Neural progenitor cell (in vitro differentiated cells): ENCODE measurements at places on chromosomes 2 and 18. TPM values are rescaled to one million over a fixed set of nuclear protein-coding genes. Genes with fewer than 3 reads are reported as not detected.

SEC11C gene
- total RNA-seq = 26.7 and 53.4 TPM in 2 replicates

SIX3 gene
- 14.5 and 28.8 TPM in 2 replicates for total RNA-seq

CRYGC gene
- not detected in 2 replicates for total RNA-seq

PAPOLG gene
- total RNA-seq = 42.8 and 60.8 TPM in 2 replicates

PDCD1 gene
- total RNA-seq = not detected in 2 replicates

LAMA1 gene
- 80.3 and 95.4 TPM in 2 replicates for total RNA-seq

FSHR gene
- total RNA-seq = not detected in 2 replicates

SCYGR4 gene
- not detected in 2 replicates for total RNA-seq

EVX2 gene
- total RNA-seq = not detected in 2 replicates

- no peaks in the 10 kb centered on the region for H3K36me3 ChIP-seq
- peaks cover 21% of the 10 kb centered on the region for H3K4me1 ChIP-seq
- no peak overlapping the region for H3K27ac ChIP-seq
- no peak for DNase-seq
- peaks cover 8% of the 10 kb centered on the region for H3K27me3 ChIP-seq
These were observed 23.5 kb downstream of the GPR35 start for GRCh38 chr2:240648650-240649275.

GRCh38 chr18:35695384-35695783, 113.8 kb downstream of the GALNT1 start:
- no peak for DNase-seq
- H3K36me3 ChIP-seq = no peaks in the 10 kb centered on the region
- H3K4me1 ChIP-seq = no peaks in the 10 kb centered on the region
- H3K27me3 ChIP-seq = no peaks in the 10 kb centered on the region
- H3K4me3 ChIP-seq = no peak overlapping the region
- no peak overlapping the region for H3K27ac ChIP-seq

GRCh38 chr2:239600001-239600593, 199.3 kb upstream of the HDAC4 start:
- H3K36me3 ChIP-seq = no peaks in the 10 kb centered on the region
- no peak overlapping the region for H3K27ac ChIP-seq
- no peak overlapping the region for H3K4me3 ChIP-seq
- no peak for DNase-seq
- H3K4me1 ChIP-seq = peaks cover 21% of the 10 kb centered on the region

DNA sequence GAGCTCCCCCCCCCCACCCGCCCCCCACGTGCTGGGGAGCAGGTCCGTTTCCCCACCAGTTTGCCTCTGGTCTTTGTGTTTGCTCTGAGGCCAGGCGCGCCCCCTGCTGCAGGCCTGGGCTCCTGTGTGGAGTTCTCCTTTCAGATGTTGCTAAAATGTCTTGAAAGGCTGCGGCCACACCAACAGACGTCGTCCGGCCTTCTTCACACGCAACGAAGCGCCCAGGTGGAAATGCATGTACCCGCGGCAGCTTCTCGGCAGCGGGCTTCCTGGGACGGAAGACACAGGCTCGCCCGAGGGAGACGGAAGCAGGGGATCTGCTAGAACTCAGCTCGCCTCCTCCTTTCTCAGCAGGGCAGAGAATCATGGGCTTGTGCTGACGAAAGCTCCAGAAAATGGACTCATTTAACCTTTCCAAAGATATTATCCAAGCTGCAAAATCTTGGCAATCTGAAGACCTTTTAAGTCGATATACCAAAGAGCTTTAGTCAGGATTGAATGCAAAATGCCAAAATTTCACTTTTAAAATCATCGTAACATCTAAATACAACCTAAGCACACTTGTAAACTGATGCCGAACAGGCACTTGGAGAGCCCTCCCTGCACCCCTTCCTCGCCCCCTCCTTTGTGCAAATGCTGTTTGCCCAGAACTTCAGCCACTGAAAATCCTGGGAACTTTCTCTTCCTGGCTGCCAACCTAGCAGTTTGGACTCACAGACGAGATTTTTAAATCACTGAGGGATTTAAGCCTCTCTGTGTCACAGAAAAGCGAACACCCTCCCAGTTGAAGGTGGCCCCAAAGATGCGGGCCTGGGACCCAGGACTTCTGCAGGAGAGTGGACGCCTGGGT, 125.5 kb upstream of the ZNF516 start:
- H3K4me1 ChIP-seq = peaks cover 58% of the 10 kb centered on the region
- H3K27me3 ChIP-seq = no peaks in the 10 kb centered on the region
- no peaks in the 10 kb centered on the region for H3K36me3 ChIP-seq
- DNase-seq = peak; percentile 87
- H3K27ac ChIP-seq = no peak overlapping the region

DNA sequence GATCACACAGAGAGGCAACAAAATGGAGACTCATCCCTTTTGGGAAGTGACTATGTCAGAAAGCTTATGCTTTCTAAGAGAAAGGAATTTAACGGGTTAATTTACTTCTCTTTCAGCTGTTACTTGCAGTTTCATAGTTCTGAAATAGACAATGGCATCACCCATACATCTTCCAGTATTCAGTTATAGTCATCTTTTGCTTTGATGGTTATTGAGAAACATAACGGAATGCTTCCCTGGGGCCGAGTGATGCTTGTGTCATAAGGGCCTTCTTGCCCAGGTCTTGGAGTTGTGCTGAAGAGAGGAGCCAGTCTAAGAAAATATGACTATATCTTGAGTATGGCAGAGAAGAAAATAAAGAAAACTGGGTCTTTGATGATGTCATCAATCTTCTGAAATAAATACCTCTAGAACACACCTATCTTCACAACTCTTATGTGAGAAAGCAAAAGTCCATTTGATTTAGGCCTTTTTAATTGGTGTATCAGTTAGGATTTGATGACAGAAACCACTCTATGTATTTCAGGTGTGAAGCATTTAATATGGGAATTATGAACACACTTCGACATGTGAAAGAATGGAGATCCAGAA, 328.2 kb downstream of the LRRTM4 start:
- no peak overlapping the region for H3K4me3 ChIP-seq
- no peak for DNase-seq
- H3K27me3 ChIP-seq = no peaks in the 10 kb centered on the region
- no peaks in the 10 kb centered on the region for H3K4me1 ChIP-seq
- no peak overlapping the region for H3K27ac ChIP-seq

DNA sequence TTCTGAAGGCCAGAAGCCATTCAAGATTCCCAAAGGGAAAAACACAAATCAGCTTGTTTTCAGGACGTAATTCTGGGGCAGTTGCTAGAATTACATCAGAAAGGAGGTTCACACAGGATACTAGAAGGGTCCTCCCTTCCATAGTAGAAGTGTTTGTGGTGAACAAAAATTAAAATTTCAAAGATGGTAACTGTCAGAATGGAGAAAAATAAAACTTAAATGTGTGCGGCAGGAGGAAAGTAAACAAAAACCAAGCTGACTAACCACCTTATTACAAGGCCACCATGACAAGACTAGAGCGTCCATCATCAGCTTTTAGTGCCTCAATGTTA, 9.7 kb upstream of the TPRKB start:
- no peak for DNase-seq
- no peaks in the 10 kb centered on the region for H3K36me3 ChIP-seq
- H3K4me1 ChIP-seq = no peaks in the 10 kb centered on the region
- H3K27ac ChIP-seq = no peak overlapping the region
- peaks cover 12% of the 10 kb centered on the region for H3K27me3 ChIP-seq

GRCh38 chr2:8620611-8621382, 61.1 kb upstream of the ID2 start:
- no peak overlapping the region for H3K4me3 ChIP-seq
- no peak overlapping the region for H3K27ac ChIP-seq
- no peak for DNase-seq
- no peaks in the 10 kb centered on the region for H3K27me3 ChIP-seq
- no peaks in the 10 kb centered on the region for H3K36me3 ChIP-seq

- no peaks in the 10 kb centered on the region for H3K36me3 ChIP-seq
- DNase-seq = no peak
- H3K27me3 ChIP-seq = no peaks in the 10 kb centered on the region
These were observed 80.1 kb downstream of the PLA2R1 start for GRCh38 chr2:159982270-159982669.

GRCh38 chr18:32730620-32731091, 42.2 kb downstream of the KLHL14 start:
- no peak for DNase-seq
- no peaks in the 10 kb centered on the region for H3K36me3 ChIP-seq
- no peak overlapping the region for H3K27ac ChIP-seq
- H3K4me3 ChIP-seq = no peak overlapping the region
- no peaks in the 10 kb centered on the region for H3K27me3 ChIP-seq

GRCh38 chr2:41990688-41991087, 57.1 kb upstream of the PKDCC start:
- H3K27me3 ChIP-seq = no peaks in the 10 kb centered on the region
- H3K27ac ChIP-seq = no peak overlapping the region
- DNase-seq = no peak
- no peaks in the 10 kb centered on the region for H3K36me3 ChIP-seq
- no peak overlapping the region for H3K4me3 ChIP-seq

DNA sequence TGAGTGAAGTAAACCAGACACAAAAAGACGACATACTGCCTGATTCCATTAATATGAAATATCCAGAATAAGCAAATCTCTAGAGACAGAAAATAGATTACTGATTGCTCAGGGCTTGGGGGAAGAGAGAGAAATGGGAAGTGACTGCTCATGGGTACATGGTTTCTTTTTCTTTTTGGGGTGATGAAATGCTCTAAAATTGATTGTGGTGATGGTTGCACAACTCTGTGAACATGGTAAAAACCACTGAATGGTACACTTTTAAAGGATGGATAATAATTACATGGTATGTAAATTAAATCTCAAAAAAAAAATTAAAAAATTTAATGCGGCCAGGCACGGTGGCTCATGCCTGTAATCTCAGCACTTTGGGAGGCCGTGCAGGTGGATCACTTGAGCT, 39.3 kb downstream of the RPL31 start:
- H3K4me3 ChIP-seq = no peak overlapping the region
- no peak overlapping the region for H3K27ac ChIP-seq
- H3K4me1 ChIP-seq = peaks cover 3% of the 10 kb centered on the region
- DNase-seq = no peak
- H3K27me3 ChIP-seq = no peaks in the 10 kb centered on the region

GRCh38 chr18:79326413-79327198, 69.1 kb upstream of the NFATC1 start:
- no peak overlapping the region for H3K4me3 ChIP-seq
- no peaks in the 10 kb centered on the region for H3K36me3 ChIP-seq
- no peaks in the 10 kb centered on the region for H3K27me3 ChIP-seq
- DNase-seq = no peak
